ENCODE measurements at places on chromosomes 1 and 21.

DNA sequence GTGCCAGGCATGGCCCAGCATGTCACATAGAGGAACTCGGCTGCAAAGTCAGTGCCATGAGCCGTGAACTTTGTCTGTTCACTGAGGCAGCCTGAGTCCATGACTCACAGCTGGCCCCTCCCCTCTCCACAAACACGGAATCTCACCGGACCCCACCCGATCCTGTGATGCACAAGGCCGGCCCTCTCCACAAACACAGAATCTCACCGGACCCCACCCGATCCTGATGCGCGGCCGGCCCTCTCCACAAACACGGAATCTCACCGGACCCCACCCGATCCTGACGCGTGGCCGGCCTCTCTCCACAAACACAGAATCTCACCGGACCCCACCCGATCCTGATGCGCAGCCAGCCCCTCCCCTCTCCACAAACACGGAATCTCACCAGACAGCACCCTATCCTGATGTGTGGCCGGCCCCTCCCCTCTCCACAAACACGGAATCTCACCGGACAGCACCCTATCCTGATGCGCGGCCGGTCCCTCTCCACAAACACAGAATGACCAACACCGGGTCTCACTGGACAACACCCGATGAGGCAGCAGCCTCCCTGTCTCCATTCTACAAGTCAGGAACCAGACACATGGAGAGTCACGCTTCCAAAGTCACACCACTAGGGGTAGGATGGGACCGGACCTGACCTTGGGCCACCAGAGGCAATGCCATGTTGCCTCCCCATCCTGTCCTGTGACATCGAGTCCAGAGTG, 39.6 kb upstream of the GPR153 start:
- DNase-seq, result no peak

DNA sequence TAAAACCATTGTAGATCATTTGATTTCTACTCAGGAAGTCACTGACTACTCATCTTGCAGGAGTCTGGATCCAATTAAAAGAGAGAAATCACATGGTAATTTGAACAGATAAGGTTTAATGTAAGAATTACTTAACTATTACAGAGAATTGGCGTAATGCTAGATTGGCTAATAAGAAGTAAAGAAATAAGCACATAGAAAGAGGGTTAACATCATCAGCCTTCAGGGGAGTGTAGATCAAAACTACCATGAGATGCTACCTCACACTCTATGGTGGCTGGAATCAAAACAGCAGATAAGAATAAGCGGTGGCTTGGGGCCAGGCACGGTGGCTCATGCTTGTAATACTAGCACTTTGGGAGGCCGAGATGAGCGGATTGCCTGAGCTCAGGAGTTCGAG, 11.7 kb downstream of the ST3GAL3 start:
- no peak for DNase-seq

GRCh38 chr1:14897547-14897946, 256.0 kb upstream of the TMEM51 start:
- no peak for DNase-seq

GRCh38 chr1:151815716-151816327, 10.6 kb upstream of the LINGO4 start:
- no peak for DNase-seq

- DNase-seq, result no peak
These were observed 57.9 kb downstream of the CCDC18 start for GRCh38 chr1:93238425-93238824.

DNA sequence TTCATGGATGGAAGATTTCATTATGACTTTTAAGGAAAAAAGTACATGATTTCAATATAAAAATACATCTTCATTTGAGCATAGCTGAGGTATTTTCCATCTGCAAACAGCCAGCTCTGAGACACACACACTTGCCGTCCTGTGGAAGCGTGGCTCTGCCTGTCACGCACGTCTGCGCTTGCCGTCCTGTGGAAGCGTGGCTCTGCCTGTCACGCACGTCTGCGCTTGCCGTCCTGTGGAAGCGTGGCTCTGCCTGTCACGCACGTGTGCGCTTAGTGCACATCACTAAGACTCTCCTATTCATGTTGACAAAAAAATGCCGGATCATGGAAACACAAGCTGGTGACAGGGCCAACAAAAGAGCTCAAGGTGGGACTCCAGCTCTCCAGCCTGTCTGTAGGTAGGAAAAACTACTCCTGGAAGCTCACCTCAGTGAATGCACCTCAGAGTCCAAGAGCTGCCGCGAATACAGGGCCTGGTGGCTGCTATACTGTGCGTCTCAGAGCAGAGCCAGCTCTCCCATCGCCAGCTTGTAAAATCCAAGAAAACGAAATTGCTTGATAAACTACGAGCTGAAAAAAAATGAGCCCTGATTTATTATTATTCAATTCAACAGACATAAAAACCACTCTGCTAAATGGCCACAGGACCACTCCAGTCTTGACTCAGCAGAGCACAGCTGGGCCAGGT, 69.3 kb downstream of the SLC37A1 start:
- no peak for DNase-seq

GRCh38 chr1:220222939-220223338, 49.3 kb downstream of the RAB3GAP2 start:
- no peak for DNase-seq

DNA sequence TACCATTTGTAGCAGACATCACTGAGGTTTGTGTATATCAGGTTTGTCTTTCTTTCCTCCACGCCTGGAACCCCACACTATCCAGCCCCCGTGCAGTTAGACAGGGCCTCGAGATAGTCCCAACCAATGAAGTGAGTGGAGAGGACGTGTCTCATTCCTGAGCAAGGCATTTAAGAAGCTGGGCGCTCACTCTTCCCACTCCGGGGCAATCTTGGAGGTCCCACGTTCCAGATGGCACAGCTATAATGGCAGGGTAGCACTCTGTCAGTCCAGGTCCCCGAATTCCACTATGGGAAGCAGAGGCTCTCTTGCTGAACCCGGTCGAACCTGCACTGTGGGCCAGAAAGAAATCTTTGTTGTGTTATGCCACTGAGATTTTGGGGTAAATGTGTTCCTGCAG, 57.3 kb upstream of the CSF3R start:
- no peak for DNase-seq

- DNase-seq, result peak; percentile 6
These were observed 675 bp downstream of the MYSM1 start for GRCh38 chr1:58699011-58699762.

DNA sequence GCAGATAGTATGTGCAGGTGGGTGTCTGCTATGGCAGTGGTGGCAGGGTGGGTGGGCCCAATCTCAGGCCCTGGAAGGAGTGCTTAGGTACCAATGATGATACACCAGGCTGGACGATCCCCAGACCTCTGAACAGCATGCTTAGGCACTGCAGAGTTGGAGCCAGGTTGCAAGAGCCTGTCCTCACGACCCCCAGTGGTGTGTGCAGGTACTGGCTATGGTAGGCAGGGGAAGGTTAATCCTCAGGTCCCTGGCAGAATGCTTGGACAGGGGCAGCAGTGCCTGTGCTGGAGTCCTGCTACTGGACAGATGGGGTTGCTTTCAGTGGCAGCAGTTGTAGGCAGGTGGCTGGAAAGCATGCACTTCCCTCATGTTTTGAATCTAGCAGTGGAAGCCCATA, 100.5 kb upstream of the NEK7 start:
- DNase-seq, result no peak

DNA sequence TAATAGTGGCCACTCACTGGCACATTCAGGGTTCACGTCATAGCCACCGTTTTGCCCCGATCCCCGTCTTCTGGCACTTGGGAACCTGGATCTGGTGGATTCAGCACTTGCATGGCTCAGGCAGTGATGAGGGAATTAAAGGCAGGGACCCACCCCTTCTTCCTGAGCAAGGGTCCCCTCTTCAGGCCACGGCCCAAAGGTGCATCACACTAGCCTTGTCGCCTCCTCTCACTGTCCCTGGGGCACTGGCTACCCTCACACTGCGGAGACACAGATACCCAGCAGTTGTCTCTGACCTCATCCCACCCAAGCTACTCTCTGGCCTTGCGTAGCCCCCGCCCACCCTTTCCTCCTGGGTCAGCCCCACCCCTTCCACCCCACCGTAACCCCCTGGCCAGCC, 19.9 kb upstream of the LDLRAP1 start:
- DNase-seq, result no peak

DNA sequence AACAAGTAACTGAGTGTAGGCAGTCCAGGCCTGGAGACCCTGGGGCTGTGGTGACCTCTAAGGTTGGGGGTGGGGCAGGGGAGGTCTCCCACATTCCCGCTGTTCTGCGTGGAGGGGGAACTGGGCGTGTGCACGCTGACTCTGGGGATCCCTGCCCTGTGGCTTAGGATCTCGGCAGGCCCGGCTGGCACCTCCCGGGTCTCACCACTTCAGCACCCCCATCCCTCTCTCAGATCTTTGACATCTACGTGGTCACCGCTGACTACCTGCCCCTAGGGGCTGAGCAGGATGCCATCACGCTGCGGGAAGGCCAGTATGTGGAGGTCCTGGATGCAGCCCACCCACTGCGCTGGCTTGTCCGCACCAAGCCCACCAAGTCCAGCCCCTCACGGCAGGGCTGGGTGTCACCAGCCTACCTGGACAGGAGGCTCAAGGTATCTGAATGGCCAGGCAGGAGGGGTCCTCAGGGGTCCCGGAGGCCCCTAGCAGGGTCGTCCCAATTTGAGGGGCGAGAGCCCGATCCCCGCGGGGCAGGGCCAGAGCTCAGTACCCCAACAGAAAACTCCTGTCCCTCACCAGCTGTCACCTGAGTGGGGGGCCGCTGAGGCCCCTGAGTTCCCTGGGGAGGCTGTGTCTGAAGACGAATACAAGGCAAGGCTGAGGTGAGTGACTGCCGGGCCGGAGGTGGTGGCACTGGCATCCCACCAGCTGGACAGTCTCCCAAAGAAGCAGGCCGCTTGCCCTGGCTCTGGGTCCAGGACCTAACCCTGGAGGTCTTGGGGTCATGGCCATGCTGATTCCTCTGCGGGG, 68.7 kb downstream of the TRIM11 start:
- no peak for DNase-seq

- DNase-seq, result no peak
These were observed 89.8 kb downstream of the OLFML2B start for GRCh38 chr1:161933592-161934588.

GRCh38 chr21:44800971-44801467, 601 bp downstream of the UBE2G2 start:
- no peak for DNase-seq

DNA sequence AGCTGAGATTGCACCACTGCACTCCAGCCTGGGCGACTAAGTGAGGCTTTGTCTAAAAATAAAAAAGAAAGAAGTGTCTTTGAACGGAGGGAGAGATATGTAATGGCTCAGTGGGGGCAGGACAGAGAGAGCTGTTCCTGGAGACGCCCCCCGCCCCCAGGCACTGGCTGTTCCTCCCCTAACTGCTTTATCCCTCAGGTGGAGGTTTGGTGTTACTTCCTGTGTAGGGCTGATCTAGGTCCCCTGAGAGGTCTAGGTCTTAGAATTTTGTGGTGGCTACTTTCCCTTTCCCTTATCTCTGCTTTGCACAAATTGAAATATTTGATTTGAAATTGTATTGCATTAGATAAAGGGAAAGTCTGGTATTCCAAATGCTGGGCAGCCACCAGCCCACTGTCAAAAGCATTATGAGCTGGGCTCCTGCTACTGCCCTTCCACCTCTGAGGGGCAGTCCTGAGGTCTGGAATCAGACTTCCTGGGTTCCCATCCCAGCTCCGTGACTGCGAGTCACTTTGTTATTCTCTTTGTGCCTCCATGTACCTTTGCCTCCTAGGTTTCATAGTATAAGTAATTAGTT, 134.8 kb upstream of the KIF26B start:
- DNase-seq, result no peak

DNA sequence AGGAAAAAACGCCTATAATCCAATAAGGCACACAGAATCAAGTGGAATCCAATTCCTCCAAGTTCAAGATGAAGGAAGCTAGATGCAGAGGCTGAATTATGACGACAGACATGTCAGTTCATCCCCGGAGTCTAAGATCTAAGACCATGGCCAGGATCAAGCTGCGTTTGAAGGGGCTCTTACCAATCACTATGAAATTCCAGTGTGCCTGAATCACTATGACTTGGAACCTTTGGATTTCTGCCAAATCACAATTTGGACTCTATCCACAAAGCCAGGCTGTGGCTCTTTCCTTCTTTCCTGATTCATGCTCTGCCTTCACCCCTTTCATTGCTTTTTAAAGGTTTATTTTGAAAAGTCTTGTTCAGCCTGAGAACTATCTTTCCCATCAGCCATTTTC, 17.1 kb downstream of the OLIG2 start:
- no peak for DNase-seq

- no peak for DNase-seq
These were observed 7.4 kb downstream of the MEF2D start for GRCh38 chr1:156493154-156493631.

- no peak for DNase-seq
These were observed 248.4 kb downstream of the TNR start for GRCh38 chr1:175494950-175495349.

DNA sequence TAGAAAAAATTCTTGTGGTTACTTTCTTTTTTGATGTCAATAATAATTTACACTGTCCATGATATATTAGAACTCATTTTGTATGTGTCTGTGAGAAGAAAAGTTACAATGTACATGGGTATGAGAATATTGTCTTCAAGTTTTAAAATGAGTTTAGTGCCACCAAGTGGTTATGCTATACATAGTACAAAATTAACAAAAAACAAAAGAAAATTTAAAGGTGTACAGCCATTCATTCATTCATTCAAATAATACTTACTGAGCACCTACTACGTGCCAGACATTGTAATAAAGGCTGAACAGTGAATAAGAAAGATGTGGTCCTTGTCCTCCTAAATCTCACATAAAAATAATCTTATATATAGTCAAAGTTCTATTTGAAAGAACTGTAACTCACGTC, 27.7 kb downstream of the UCHL5 start:
- DNase-seq, result no peak

- no peak for DNase-seq
These were observed 67.5 kb upstream of the PRDX6 start for GRCh38 chr1:173409613-173410012.

DNA sequence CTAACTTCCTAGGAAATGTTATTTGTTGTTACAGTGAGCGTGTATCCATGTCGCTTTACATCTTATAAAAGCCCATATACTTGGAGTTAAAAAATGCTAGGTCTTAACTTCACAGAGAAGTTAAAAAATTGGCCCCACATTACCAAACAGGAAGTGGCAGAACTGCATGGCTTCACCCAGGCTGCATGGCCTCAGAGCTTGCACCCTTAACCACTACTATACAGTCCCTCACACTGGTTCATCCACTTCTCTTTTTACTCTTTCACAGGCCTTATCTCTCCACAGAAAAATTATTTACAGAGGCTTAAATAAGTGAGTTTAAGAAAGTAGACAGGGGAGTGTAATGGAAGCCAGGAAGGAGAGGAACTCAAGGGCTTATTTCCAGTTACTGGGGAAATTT, 402.5 kb downstream of the HHAT start:
- DNase-seq, result no peak

DNA sequence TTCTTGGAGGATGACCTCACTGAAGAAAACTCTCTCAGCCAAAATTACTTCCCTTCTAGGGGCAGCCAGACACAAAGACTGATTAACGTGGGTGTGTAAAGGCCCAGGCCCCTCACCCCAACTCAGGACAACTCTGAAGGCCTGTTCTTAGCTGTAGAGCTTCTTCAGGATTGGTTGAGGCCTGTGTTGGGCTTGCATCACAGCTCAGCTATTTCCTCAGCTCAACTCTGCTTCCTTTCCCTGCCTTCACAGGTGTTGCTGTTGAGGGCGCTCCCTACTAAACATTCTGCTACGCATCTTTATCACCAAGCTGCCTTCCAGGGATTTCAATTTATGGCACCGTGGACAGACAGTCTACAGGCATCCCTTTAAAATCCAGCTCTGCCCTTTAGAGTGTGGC, 36.8 kb downstream of the MAB21L3 start:
- DNase-seq, result no peak

Data from stimulated activated CD4-positive, alpha-beta T cell treated with anti-CD3 and anti-CD28 coated beads, TNF-alpha, amount 100 ng/mL, for 48 hours (primary cell).